D341Med (cell line): ENCODE measurements at places on chromosomes 7 and 10.
A peak's percentile ranks its signal among the peaks of the same experiment; 100 is the strongest.

GRCh38 chr10:34537629-34538231, 277.4 kb downstream of the PARD3 start:
- no peak for DNase-seq

DNA sequence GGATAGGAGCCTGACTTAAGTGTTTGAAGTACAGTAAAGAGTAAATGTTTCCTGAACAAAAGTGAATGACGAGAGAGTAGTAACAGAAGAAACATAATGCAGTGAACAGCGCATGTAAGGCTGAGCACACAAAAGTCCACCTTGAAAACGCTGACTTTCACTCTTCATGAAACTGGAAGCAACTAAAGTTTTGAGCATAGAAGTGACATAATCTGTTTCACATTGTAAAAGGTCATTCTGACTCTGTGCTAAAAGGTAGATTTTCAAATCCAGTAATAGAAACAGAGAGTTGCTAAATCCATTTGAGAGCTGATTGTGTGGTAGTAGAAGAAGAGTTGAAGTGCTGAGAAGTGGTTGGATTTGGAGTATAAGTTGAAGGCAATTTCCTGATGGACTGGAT, 1037.0 kb downstream of the CNTNAP2 start:
- DNase-seq, result no peak

- DNase-seq, result no peak
These were observed 379.1 kb downstream of the DNAJB6 start for GRCh38 chr7:157715938-157716280.

DNA sequence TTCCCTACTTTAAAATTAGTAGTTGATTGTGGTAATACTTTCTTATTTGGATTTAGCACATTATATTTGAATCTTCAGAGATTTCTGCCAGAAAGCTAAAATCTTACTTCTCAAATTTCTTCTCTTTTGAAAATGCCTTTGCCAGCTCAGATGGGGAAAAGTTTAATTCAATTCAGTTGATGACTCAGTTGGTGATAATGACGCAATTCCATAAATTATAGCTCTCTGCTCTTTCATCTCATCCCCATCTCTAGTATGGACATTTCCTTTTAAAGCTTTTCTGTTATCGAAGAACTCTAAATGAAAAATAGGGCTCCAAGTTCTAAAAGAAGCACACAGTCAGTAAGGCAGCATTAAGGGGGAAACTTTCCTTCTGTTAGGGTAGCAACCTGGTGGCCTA, 25.5 kb downstream of the RNLS start:
- no peak for DNase-seq

GRCh38 chr7:66145400-66146104, 30.9 kb downstream of the CRCP start:
- DNase-seq, result no peak

DNA sequence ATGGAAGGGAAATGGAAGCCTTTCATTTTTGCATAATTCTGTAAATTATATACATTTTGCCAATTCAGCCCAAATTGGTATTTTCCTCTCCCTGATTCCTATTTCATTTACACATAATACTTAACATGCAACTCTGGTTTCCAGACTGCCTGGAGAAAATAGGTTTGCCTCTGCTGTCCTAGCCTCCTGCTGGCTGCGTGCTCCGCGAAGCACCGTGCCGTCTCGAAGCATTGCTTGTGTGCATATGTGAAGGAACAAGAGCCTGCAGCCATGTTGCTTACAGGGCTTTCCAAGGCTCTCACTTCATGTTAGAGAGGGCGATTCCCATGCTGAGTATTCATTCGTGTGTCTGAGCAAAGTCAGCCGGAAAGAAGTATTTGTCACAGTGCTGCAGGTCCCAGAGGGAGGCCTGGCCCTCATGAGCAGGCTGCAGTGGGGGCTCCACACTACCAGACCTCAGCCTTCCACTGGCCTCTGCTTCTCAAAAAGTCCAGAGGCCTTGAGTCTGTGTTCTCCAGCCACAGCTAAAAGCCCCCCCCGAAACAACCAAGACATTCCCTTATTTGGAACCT, 66.5 kb downstream of the CLRN3 start:
- DNase-seq, result no peak

DNA sequence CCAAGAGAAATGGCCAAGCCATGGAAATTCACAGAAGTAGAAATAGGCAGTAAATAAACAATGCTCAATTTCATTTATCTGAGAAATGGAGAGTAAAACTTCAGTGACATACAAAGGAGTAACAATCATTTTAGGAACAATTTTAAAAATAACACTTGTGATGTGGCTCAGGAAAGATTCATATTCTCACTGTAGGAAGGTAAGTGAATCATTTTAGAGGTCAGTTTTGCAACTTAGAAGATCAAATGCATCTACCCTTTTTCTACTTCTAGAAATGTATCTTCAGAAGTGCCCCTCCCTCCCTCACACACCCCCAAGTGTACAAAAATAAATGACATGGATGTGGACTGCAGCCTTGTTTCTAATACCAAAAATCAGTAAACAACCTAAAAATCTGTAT, 78.3 kb downstream of the ALOX5 start:
- DNase-seq, result no peak

DNA sequence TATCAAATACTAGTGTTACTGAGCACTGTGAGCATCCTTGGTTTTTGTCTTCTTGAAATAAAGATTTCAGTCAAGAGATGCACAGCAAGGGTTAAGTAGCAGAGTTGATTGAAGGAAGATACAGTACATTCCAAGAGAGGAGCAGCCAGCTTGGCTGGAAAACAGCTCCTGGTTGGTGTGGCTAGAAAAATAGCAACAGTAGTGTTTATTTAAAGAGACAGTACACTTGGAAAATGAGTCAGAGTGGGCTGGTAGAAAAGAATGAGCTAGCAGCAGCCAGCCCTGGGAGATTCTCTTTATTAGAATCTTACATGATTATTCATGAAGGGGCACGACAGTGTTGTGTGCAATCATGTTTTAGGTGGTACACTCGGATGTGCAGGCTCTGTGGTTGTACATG, 1016.4 kb upstream of the SORCS1 start:
- DNase-seq, result no peak

- no peak for DNase-seq
These were observed 16.9 kb downstream of the SMURF1 start for GRCh38 chr7:99126921-99127553.

DNA sequence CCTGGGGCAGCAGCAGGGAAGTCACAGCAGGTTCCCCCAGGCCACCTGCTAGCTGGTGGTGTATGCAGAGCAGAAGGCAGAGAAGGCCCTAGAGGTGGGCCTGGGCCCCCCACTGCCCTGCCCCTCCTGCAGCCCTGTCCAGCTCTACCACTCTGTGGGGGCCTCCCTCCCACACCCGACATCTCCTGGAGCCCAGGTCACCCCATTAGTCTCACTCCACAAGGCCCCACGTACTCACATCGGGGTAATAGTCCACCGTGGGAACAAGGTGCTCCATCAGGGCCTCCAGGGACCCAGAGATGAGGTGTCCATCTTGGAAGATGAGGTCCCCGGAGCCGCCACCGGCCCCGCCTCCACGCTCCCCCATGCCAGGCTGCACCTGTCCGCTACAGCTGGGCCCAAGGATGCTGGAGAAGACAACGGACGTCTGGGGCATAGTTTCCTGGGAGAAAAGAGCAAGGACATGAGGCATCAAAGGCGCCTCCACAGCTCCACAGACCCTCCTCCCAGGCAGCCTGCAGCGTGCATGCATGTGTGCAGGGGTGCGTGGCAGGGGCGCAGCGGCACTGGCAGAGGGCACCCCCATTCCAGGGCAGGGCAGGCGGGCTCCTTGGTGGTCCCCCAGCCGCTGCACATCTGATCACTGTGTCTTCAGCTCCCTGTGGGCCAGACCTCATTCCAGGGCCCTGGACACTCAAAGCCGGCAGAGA, 61.0 kb downstream of the RASGEF1A start:
- peak; percentile 17 for DNase-seq
